ENCODE measurements at places on chromosomes 1 and 21.
A peak's percentile ranks its signal among the peaks of the same experiment; 100 is the strongest.

DNA sequence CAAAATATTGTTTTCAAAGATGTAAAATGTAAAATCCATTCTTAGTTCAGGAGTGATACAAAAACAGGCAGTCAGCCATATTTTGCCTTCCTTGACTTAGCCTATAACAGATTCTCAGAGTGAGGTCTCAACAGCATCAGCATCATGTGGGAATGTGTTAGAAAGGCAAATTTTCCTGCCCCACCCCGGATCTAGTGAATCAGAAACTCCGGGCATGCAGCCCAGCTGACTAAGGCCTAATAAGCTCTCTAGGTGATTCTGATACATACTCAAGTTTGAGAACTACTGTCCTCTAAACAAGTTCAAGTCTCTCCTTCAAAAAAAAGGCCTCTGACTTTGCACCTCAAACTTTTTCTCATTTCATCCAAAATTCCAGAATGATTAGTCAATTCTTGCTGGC lies 46.9 kb upstream of the PRRC2C start:
- DNase-seq: no peak

GRCh38 chr1:65425006-65425405 lies 4.5 kb downstream of the LEPR start:
- DNase-seq: no peak

- no peak for DNase-seq
Observed at GRCh38 chr1:63969441-63969901, 195.7 kb downstream of the ROR1 start.

DNA sequence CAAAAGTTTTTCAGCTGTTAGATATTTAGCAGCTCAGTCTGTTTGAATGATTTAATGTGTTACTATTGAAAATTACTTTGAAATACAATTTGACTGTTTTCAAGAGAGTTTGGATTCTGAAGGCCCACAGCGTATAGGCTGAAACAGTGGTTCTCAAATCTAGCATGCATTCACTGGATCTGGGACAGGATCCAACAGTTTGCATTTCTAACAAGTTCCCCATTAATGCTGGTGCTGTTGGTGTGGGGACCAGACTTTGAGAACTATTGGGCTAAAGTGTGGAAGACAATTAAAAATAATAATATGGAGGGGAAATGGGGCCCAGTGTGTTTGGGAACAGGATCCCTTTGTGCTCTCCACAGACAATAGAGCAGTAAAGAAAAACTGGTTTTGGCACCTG lies 31.9 kb downstream of the ITSN1 start:
- no peak for DNase-seq

DNA sequence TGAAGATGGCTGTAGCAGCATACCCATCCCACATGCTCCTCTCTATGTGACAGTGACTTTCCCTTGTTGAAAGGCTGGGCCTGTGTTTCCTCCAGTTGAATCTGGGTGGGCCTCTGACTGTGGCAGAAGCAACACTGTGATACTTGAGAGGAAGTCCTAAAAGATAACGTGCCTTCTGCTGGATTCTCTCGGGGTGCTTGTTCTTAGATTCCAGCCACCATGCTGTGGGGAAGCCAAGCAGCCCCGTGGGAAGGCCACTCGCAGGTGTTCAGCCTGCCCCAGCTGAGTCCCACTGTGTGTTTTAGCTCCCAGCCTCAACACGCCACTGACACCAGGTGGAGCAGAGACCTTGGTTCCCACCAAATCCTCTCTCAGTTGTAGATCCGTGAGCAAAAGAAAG lies 31.5 kb downstream of the TRAPPC10 start:
- DNase-seq: peak; percentile 46

DNA sequence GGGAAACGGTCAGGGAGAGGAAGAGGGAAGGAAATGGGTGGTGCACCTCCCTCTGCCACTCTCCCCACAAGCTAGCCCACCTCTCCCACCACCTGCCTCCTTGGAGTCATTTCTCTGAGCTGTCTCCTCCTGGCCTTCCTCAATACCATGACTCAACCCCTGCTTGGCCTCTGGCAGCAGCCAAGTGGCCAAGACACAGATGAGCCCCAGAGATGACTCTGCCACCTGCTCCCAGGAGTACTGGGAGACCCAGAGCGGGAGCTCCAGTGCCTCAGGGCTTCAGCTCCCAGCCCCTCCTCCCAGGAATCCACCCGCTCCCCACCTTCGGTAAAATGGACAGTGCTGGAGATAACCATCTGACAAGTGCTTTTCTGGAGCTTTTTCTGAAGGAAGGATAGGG lies 2.6 kb downstream of the S100A16 start:
- DNase-seq: no peak

- no peak for DNase-seq
Observed at GRCh38 chr1:27007909-27008582, 4.6 kb downstream of the TENT5B start.

DNA sequence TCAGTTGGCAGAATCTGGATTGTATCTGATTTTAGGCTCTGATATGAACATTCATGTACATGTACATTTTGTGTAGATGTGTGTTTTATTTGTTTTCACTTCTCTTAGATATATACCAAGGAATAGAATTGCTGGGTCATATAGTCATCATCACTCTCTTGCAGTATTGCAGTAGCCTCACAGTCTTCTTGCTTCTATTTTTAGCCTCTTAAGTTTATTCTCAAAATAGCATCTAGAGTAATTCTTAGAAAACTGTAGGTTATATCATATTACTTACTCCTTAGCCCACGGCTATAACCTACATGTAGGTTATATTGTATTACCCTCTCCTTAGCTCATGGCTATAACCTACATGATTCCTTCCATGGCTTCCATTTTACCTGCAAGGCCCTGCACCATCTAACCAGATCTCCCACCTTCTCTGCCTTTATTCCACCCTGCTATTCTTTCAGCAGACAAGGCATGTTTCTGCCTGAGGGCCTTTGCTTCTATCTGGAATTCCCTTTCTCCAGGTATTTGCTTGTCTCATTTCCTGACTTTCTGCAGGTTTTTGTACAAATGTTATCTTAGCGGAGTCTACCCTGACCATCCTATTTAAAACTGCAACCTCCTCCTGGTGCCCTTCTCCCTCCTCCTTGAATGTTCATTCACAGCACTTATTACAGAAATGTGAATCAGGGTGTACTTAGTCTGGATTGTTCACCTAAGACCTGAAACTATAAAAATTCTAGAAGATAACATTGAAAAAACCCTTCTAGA lies 109.0 kb upstream of the ETV3 start:
- DNase-seq: no peak

- no peak for DNase-seq
Observed at GRCh38 chr1:38076038-38076437, 29.4 kb upstream of the POU3F1 start.

GRCh38 chr1:34361781-34362357 lies 185.2 kb downstream of the C1orf94 start:
- no peak for DNase-seq

- DNase-seq: no peak
Observed at GRCh38 chr21:33268393-33268736, 2.2 kb downstream of the IL10RB start.

DNA sequence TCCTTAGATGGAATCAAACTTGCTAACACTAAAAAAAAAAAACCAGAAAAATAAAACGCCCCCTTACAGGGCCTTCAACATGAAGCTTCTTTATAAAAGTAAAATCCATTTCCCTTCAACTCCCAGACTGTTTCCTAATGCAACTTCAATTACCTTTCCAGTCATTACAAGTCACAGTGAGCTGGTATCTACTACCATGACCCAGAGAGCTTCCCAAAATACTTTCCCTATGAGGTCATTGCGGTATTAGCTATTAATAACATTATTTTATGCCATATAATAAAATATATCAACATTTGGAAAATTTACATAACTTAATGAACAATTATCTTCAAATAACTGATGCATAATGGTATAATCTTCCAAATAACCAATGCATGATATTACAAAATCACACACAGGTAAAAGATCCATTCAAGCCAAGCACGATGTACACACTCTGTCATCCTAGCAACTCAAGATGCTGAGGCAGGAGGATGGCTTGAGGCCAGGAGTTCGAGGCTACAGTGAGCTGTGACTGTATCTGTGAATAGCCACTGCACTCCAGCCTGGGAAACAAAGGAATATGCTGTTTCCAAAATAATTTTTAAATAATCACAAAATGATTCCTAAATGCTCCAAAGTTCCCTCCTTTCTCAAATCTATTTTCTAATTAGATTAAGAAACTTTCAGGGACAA lies 24.1 kb downstream of the EIF4G3 start:
- no peak for DNase-seq

GRCh38 chr21:38126666-38127303 lies 130.0 kb upstream of the KCNJ15 start:
- DNase-seq: peak; percentile 76

DNA sequence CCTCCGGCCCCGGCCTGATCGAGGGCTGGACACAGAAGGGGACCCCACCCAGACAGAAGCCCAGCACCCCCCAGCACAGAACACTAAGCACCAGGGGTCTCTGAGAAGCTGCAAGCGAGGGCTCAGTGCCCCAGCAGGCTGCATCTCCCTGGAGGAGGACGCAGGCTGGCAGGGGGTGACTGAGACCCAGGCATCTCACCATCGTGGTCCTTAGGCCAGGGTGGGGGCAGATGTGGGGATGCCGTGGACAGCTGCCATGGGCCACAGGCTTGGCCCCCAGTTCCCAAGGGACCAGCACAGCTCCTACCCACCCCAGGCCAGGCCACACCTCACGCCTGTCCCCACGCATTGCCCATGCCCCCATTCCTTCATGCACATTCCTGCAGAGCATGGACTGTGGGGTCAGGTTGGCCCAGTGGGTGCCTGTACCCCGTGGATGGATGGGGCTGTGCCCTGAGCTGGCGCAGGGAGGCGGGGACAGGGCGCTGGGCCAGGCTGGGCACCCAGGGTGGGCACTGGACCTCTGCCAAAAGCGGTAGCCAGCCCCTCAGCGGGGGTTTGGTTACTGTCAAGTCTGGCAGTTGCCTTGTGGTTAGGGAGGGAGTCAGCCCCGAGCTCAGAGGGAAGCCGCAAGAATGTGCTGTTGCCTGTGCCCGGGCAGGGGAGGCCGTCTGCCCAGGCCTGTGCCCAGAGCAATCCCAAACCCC lies 61.5 kb downstream of the ARHGEF16 start:
- DNase-seq: no peak

- DNase-seq: no peak
Observed at GRCh38 chr21:25953659-25954058, 216.9 kb downstream of the APP start.

GRCh38 chr1:228860911-228861831 lies 125.9 kb downstream of the RHOU start:
- no peak for DNase-seq

DNA sequence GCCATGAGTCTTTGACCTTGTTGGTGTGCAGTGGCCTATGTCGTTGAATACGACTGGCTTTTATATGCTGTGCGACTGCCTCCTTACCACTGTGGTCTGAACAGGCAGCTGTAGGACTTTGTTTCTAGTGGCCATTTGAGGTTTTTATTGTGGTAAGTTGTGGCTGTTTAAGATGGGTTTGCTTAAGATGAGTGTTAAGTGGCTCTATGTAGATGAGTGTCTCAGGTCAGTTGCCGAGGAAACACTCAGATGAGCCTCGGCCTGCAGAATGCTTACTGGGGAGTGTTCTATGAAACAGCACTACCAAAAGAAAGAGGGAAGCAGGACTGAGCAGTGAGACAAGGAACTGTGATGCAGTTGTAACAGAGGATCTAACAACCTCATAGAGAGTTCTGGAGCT lies 14.9 kb upstream of the CD1C start:
- DNase-seq: no peak

DNA sequence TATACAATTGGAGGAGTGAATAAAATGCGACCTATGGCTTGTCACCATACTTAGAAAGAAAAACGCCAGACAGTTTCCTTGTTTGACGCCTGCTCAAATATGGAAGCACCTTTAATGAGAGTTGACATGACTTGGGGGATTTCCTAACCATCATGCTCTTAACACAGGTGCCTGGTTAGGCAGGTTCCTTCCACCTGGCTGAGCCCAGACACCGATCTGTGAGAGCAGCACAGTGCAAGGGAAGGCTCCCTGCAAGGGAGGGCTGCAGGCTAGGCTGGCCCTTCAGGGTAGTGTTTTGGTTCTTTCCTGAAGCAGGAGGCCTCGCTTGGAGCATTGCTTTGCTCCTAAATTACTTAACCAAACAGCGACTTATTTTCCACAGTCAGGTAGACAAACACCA lies 24.6 kb upstream of the KLHDC8A start:
- DNase-seq: no peak

DNA sequence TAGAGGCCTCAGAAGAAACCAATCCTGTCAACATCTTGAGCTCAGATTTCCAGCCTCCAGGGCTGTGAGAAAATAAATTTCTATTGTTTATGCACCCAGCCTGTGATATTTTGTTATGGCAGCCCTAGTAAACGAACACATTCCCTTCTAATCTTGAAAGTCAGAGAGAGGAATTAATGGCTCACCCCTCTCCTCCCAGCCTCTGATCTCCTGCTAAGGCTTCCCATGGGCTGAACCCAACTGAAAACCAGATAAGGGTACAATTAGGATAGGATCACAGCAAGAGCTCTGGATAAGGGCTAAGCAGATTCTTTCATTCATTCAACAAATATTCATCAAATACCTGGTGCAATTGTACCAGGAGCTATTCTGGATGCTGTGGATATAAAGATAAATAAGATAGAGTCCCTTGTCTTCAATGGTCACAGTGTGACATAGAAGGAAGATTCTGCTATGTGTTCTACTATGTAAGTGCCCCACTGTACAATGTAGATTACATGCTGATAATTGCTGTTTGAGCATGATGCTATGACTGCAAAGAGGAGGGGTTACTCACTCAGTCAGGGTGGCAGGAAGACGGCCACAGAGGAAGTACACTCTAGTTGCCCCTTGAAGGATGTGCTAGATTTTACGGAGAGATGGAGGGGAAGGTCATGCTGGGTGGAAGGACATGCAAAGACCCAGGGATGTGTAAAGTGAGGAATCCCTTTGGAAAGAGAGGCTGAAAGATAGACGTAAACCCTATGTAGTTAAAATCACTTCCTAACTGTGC lies 203.3 kb upstream of the JUN start:
- no peak for DNase-seq

DNA sequence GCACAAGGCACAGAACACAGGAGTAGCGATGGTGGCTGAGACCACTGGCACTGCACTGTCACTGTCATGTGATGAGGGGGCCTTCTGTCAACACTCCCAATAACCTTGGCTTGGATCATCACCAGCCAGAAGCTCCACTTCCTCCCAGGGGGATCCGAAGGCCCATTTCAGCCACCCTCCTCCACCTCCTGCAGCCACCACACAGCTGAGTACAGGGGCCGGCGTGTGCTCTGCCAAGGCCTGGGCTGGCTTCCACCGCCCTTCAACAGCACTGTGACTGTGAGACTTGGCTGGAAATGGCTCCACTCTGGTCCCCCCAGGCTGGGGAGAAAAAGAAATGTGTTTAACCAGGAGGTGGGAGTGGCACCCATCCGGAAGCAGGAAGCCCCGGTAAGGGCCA lies 9.9 kb upstream of the NADK start:
- DNase-seq: no peak
